ENCODE measurements at places on chromosomes 3 and 15.

DNA sequence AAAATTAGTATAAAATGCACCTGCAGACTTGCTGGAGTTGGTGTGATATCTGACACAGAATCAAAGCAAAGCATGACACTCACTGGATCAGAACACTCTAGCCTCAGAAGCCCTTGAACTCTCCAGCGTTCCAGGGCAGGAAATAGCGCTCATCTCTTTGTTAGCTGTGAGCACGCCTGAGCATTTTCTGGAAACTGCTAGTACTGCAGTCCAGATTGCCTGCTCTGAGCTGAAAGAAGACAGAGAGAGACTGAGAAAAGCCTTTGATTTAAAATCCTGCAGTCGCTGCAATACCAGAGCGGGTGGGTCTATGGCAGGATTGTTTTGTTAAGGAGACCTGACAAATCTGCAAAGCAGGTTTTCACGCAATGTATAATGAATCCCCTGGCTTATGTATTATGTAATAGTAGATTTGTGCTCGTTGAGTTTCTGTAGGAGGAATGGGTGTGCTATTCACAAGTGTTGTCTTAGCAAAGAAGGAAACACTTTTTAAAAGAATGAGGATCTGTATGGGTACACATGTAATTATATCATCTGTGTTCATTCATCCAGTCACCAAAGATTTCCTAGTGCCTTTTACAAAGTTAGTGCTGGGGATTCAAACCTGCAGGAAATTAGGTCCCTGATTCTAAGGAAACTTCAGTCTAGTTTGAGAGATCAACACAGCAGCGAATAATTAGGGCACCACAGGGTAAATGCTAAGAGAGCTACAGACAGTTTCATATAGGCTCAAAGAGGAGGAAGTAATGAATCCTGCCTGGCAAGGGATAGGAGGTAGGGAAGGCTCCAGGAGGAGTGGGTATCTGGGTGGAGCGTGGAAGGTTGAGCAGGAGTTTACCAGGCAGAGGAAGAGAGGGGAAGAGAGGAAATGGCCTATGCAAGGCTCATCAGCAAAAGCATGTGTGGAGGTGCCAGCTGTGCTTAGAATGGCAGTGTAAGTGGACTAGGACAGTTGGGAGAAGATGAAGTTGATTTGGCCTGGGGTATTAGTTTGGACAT, 26.1 kb upstream of the MGLL start:
- DNase-seq, result no peak

DNA sequence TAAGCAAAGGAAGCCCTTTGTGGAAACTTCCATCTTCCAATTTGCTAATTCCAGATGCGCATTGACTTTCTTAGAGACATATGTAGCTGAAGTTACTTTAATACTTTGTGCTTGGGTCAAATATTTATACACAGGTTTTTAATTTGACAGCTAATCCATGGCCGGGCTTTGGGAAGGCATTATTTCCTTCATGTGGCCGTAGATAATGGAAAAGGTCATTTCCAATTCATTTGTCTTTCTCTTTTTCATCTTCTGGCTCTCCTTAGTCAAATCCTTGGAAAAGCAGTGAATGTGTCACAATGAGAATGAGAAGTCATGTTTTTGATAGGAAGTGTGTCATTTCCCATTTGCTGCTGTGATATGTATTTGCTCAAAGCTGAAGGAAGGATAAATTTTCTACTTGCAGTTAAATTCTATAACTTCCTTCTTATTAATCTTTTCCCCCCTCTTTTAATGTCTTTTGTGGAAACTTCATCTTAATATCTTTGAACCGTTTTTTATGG, 323.3 kb downstream of the CLSTN2 start:
- DNase-seq, result no peak

- DNase-seq, result no peak
Observed at GRCh38 chr15:31338879-31339557, 12.4 kb downstream of the KLF13 start.

DNA sequence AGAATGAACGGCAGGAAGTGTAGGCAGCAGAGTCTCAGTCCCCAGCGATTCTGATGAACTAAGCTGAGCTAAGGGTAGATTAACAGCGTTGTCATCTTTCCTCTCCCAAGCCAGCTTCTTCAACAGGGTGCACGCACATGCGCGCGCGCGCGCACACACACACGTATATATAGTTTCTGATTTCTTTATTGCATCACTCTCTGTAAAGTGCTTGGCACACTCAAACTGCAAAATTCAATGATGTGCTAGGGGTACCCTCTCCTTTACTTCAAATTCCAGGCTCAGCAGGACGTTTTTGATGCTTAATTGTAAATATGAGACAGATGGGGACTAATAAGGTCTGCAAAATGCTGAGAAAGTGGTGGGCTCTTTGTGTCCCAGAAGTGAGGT, 26.1 kb upstream of the VPS8 start:
- no peak for DNase-seq

DNA sequence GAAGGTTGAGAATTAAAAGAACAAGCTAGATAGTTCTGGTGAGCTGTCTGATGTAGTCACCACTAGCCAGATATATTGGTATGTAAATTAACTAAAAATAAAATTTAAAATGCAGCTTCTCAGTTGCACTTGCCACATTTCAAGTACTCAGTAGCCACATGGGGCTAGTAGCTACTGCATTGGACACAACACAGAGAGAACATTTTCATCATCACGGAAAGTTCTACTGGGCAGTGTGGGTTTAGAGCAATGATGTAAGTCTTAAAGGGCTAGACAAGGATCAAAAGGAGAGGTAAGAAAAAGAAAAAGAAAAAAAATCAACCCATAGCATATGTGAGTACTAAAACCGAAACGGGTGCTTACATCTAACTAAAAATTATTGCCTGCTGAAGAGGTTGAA, 282.4 kb upstream of the LRRFIP2 start:
- no peak for DNase-seq

DNA sequence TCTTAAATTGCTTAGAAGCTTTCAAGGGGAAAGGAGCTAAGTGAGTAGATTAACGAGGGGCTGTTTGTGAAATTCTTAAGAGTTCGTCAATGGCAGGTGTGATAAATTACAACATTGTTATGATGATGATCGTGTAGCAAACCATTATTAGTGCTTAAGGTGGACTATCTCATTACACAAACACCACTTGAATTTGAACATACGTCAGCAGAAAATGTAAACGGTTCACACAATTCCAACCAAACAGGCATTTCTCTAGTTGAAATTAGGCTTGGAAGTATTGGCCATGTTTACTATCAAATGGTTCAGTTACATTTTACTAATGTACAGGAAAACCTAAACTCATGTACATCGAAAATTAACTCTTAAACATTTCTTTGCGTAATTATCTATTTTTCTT, 102.8 kb downstream of the PYDC2 start:
- DNase-seq, result no peak

GRCh38 chr15:91338766-91339165, 238.7 kb downstream of the SV2B start:
- no peak for DNase-seq

DNA sequence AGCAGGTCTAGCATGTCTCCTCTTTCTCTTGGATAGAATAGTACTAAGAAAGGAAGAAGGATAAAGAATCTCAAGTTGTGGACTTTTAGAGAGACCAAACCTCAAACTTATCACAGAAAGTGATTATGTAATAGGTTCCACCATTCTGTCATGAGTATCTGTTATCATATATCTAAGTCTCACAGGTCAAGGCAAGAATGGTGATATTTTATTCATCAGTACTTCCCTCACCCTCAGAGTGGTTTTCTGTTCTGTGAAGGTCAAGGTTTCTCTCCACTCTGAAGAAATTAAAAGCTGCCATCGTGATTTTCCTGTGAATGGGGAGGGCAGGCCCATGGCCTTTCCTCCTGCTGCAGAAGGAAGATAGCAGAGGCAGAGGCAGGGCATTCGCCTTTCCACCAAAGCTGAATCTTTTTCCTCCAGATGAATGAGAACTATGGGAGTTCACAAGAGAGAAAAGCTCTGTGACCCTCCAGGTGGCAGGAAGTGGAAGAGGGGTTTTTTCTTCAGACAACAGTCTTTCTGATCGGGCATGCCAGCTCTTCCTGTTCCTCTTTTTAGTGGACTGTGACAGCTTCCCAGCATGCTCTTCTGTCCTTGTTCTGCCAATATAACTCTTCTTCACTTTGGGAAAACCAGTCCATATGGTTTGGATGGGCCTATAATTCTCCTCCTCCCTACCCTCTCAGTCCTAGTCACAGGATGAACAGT, 37.1 kb upstream of the CCK start:
- DNase-seq, result no peak

DNA sequence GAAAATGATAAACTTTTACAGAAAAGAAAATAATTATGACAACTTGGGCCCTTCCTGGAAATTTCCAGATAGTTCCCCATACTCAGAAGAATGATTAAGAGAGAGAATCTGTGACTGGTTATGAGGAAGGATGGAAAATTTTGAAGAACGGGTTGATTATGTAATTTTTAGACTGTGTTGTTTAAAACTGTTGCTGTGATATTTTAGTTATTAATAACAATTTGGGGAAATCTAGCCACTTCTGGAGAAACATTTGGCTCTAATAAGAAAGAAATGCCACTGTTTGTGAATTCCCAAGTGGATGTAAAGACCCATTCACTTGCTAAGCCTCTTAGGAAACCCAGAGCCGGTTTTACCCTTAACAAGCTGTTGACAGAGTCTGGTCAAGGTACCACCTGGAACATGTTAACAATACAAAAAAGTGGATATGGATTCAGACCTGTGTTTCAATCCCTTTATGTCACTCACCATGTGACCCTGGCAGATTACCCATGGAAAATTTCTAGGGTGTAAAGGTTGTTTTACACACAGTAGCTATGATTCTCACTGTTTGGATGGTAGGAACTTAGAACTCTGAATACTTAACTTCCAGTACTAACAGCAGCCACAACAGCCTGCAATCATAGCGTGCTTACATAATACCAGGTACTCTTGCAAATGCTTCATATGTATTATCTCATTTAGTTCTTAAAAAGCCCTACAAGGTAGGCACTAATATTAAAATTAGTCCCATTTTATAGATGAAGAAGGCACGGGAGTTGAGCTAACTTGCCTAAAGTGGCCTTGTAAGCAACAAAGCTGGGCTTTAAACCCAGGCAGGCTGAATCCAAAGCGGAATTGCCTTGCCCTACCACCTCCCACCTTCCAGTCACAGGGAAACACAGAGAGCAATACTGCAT, 32.0 kb downstream of the ZBTB38 start:
- peak; percentile 64 for DNase-seq

- no peak for DNase-seq
Observed at GRCh38 chr15:79035111-79035601, 55.4 kb downstream of the RASGRF1 start.

DNA sequence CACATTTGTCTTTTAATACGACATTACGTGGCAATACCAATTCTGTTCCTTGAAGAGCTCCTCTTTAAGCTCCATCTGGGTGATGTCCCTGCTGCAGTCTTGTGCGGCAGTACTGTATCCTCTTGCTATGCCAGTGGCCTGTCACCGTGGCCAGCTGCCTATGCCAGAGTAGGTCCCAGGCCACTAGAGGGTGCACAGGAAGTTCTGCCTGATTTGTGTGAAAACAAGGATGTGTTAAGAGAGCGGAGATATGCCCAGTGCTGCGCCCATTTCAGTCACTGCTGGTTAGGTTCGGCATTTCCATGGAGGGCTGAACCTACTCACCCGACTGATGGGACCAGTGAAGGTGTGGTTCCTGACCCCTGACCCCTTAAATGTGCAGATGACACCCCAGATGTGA, 25.2 kb downstream of the NIPA1 start:
- peak; percentile 40 for DNase-seq

GRCh38 chr3:72299823-72300222, 514.9 kb upstream of the PROK2 start:
- no peak for DNase-seq

Data from HuH-7.5 (cell line).